ENCODE measurements at places on chromosomes 2 and 18.
A peak's percentile ranks its signal among the peaks of the same experiment; 100 is the strongest.

DNA sequence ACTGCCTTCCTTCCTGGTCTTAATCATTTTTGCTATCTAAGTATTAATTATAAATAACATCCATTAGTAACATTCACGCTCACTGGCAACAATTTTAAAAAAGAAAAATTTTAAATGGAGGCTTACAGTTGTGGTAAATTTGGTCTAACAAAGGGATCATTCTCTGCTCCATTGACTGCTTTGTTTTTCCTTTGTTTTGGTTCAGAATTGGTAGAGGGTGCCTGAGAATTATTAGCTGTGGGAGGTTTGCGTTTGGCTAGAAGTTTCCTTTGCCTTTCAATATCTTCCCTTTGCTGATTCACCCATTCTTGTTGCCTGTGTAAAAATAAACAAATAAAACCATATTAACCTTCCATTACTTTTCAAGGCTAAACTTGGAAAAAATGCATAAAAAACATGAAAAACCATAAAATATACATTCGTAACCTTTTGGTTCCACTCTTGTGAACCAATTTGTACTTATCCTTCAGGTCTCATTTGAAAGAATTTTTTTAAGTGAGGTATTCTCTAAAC lies 114.6 kb downstream of the TLK1 start:
- no peaks in the 10 kb centered on the region for H3K27me3 ChIP-seq
- H3K4me1 ChIP-seq, result no peaks in the 10 kb centered on the region
- no peak for DNase-seq
- H3K27ac ChIP-seq, result no peak overlapping the region
- H3K36me3 ChIP-seq, result peaks cover 24% of the 10 kb centered on the region
- H3K4me3 ChIP-seq, result no peak overlapping the region

DNA sequence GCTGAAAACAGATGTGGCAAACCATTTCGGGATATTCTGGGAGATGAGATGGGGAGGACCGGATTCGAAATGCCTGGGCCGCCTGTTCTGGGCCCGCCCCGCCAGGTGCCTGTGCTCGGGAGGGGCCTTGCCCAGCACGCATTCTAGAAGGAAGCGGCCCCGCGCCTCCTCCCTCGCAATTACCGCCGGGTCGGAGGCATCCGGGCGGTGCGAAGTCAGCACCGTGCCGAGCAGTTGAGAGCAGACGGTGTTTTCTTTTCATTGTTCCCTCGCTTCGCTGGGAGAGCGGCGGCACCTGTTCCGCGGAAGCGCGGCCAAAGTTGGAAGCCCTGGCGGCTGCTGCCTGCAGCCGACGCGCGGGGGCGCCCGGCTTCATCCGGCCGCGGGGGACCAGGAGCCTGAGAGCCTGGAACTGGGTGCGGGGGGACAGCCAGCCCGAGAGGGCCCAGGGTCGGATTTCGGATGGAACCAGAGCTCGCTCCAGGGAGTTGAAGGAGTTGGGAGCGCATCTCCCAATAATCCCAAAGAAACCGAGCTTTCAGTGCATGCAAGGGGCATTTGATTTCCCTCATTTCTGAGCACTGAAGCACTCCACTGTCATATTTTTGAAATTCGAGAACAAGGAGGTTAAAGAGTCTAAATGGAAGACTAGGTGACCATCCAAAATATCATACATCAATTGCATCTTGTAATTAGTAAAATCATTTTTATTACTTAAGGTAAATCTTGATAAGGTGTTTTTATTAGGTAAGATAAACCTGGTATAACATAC lies 241.8 kb upstream of the RAB12 start:
- no peak overlapping the region for H3K27ac ChIP-seq
- H3K27me3 ChIP-seq, result no peaks in the 10 kb centered on the region
- H3K36me3 ChIP-seq, result no peaks in the 10 kb centered on the region
- peak overlapping the region; percentile 69 for H3K4me3 ChIP-seq

GRCh38 chr2:183112577-183112976 lies 11.7 kb upstream of the NUP35 start:
- DNase-seq, result no peak
- no peaks in the 10 kb centered on the region for H3K36me3 ChIP-seq
- H3K4me1 ChIP-seq, result no peaks in the 10 kb centered on the region

DNA sequence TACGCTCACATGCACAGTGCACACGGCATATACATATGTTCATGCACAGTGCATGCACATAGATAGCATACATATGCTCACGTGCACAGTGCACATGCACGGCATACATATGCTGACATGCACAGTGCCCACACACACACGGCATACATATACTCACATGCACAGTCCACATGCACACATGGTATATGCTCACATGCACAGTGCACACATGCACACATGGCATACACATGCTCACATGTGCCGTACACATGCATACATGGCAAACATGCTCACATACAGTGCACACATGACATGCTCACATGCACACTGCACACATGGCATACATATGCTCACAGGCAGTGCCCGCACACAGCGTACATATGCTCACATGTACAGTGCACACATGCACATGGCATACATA lies 97.7 kb upstream of the CTDP1 start:
- H3K4me3 ChIP-seq, result no peak overlapping the region
- H3K36me3 ChIP-seq, result no peaks in the 10 kb centered on the region
- H3K27ac ChIP-seq, result no peak overlapping the region
- H3K4me1 ChIP-seq, result peaks cover 7% of the 10 kb centered on the region
- no peaks in the 10 kb centered on the region for H3K27me3 ChIP-seq

- no peak for DNase-seq
- no peaks in the 10 kb centered on the region for H3K36me3 ChIP-seq
- H3K4me3 ChIP-seq, result no peak overlapping the region
- H3K27me3 ChIP-seq, result no peaks in the 10 kb centered on the region
- H3K27ac ChIP-seq, result no peak overlapping the region
Measured at GRCh38 chr2:212912445-212913103, 238.8 kb downstream of the IKZF2 start.

DNA sequence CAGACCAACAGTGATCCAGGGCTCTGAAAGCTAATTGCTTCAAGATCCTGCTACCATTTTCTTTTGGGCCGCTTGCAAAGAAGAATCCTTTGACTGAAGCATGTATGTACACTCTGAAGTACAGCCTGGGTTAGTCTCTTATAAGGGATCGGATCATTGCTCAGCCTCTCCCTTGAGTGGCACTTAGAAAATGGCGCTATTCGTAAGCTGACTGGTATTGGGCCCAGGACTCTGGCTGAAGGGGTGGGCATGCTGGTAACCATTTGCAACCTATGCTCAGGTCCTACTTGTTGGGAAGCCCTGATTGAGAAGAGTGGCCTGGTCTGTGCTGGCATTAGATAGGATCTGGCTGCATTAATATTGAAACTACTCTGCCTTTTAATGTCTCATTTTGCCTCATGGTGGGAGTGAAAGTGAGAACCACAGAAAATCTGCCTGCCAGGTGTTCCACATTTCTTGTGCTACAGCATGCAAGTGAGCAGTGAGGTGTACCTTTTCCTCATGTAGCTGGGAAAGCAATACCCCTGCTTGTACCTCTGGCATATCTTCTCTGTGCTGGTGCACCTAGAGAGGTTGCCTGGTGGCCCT lies 661 bp upstream of the MGAT5 start:
- no peaks in the 10 kb centered on the region for H3K36me3 ChIP-seq
- peaks cover 2% of the 10 kb centered on the region for H3K4me1 ChIP-seq
- no peaks in the 10 kb centered on the region for H3K27me3 ChIP-seq
- no peak for DNase-seq
- H3K27ac ChIP-seq, result no peak overlapping the region

DNA sequence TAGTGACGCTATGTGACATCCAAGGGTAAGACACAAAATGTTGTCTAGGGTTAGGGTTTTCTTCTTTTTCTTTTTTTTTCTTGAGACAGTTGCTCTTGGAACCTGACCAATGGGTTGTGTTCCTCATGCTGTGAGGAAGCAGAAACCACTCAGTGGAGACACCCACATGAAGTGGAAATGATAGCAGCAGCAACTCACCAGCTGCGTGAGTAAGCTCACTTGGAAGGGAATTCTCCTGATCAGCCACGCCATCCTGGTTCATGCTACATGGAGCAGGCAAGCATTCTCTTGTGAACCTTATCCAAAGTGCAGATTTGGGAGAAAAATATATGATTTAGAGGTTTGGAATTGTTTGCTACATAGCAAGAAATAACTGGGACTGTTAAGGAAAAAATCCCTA lies 863.7 kb downstream of the EPHA4 start:
- H3K4me1 ChIP-seq, result no peaks in the 10 kb centered on the region
- H3K36me3 ChIP-seq, result no peaks in the 10 kb centered on the region
- no peak overlapping the region for H3K4me3 ChIP-seq
- DNase-seq, result no peak

DNA sequence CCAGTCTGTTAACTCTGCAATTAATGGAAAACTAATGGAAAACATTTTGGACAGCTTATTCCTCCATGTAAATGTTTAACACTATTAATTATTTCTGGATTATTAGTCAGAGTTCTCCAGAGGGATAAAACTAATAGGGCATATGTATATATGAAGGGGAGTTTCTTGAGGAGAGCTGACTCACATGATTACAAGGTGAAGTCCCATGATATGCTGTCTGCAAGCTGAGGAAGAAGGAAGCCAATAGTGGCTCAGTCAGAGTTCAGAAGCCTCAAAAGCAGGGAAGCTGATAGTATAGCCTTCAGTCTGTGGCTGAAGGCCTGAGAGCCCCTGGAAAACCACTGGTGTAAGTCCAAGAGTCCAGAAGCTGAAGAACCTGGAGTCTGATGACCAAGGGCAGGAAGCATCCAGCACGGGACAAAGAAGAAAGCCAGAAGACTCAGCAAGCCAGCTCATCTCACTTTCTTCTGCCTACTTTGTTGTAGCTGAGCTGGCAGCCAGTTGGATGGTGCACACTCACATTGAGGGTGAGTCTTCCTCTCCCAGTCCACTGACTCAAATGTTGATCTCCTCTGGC lies 136.0 kb downstream of the PTH2R start:
- H3K27ac ChIP-seq, result no peak overlapping the region
- no peaks in the 10 kb centered on the region for H3K36me3 ChIP-seq
- no peak for DNase-seq
- no peaks in the 10 kb centered on the region for H3K4me1 ChIP-seq

GRCh38 chr2:106960683-106961161 lies 74.8 kb upstream of the ST6GAL2 start:
- no peaks in the 10 kb centered on the region for H3K27me3 ChIP-seq
- peaks cover 10% of the 10 kb centered on the region for H3K4me1 ChIP-seq
- no peaks in the 10 kb centered on the region for H3K36me3 ChIP-seq
- no peak for DNase-seq
- no peak overlapping the region for H3K4me3 ChIP-seq

- no peak overlapping the region for H3K27ac ChIP-seq
- no peak overlapping the region for H3K4me3 ChIP-seq
- peaks cover 6% of the 10 kb centered on the region for H3K4me1 ChIP-seq
- H3K36me3 ChIP-seq, result no peaks in the 10 kb centered on the region
Measured at GRCh38 chr18:48031641-48032040, 101.2 kb upstream of the SMAD2 start.

DNA sequence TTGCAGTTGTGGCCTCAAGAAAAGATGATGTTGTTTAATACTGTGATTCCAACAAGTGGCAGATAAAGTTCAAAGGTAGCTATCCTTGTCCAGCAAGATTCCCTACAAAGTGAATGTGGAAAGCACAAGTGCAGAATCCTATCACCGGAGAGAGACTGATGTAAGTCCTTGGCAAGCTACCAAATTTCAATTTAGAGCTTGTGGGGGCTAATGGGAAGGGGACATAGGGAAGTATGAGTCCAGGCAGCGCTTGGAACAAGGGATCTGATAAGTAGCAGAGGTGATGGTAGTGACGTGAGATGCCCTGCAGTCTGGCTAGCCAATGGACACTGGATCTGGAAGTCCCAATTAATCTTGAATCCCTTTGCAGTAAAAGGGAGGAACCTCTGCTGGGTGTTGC lies 165.2 kb upstream of the DTNA start:
- no peak for DNase-seq
- no peaks in the 10 kb centered on the region for H3K27me3 ChIP-seq
- no peak overlapping the region for H3K27ac ChIP-seq
- H3K4me3 ChIP-seq, result no peak overlapping the region
- H3K36me3 ChIP-seq, result no peaks in the 10 kb centered on the region

GRCh38 chr2:223621901-223622300 lies 19.7 kb upstream of the SCG2 start:
- DNase-seq, result no peak
- H3K4me1 ChIP-seq, result no peaks in the 10 kb centered on the region
- H3K4me3 ChIP-seq, result no peak overlapping the region

GRCh38 chr2:124323321-124323720 lies 298.2 kb downstream of the CNTNAP5 start:
- no peak for DNase-seq
- H3K4me3 ChIP-seq, result no peak overlapping the region
- H3K27me3 ChIP-seq, result no peaks in the 10 kb centered on the region

- H3K4me1 ChIP-seq, result no peaks in the 10 kb centered on the region
- no peak overlapping the region for H3K4me3 ChIP-seq
- no peaks in the 10 kb centered on the region for H3K27me3 ChIP-seq
- no peak overlapping the region for H3K27ac ChIP-seq
- no peak for DNase-seq
Measured at GRCh38 chr2:217017456-217018252, 157.8 kb upstream of the TNP1 start.

- no peak overlapping the region for H3K4me3 ChIP-seq
- no peaks in the 10 kb centered on the region for H3K27me3 ChIP-seq
- no peak for DNase-seq
- no peaks in the 10 kb centered on the region for H3K36me3 ChIP-seq
- H3K27ac ChIP-seq, result no peak overlapping the region
- peaks cover 48% of the 10 kb centered on the region for H3K4me1 ChIP-seq
Measured at GRCh38 chr2:42193722-42194187, 24.6 kb downstream of the EML4 start.

DNA sequence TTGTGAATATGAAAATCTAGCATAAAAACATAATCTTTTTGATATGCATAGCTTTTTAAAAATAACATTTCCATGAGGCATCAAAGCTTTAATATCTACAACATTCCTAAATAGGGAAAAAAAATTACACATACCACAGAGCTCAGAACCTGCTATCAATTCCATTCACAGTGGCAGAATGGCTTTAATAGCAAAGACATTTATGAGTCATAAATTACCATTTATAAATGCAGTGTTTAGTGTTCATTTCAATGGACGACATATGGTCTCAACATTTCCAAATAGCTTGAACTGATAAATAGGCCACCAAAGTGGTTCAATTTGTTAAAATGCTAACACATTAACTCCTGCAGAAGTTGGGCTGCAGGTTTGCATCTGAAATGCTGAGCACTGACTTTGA lies 600.6 kb upstream of the SETBP1 start:
- DNase-seq, result no peak
- no peaks in the 10 kb centered on the region for H3K4me1 ChIP-seq
- no peak overlapping the region for H3K27ac ChIP-seq
- H3K4me3 ChIP-seq, result no peak overlapping the region
- H3K27me3 ChIP-seq, result no peaks in the 10 kb centered on the region
- no peaks in the 10 kb centered on the region for H3K36me3 ChIP-seq

GRCh38 chr2:175575346-175576258 lies 394.1 kb upstream of the ATP5MC3 start:
- H3K27me3 ChIP-seq, result no peaks in the 10 kb centered on the region
- no peak overlapping the region for H3K27ac ChIP-seq
- no peak for DNase-seq
- H3K36me3 ChIP-seq, result no peaks in the 10 kb centered on the region
- H3K4me3 ChIP-seq, result no peak overlapping the region
- no peaks in the 10 kb centered on the region for H3K4me1 ChIP-seq

GRCh38 chr2:64124571-64124970 lies 19.6 kb downstream of the PELI1 start:
- no peak overlapping the region for H3K27ac ChIP-seq
- no peak overlapping the region for H3K4me3 ChIP-seq
- H3K27me3 ChIP-seq, result no peaks in the 10 kb centered on the region
- no peak for DNase-seq
- peaks cover 10% of the 10 kb centered on the region for H3K4me1 ChIP-seq
- no peaks in the 10 kb centered on the region for H3K36me3 ChIP-seq

Measured in thoracic aorta (tissue), 2 donors.